ENCODE measurements at places on chromosomes 2 and 18. TPM values are rescaled to one million over a fixed set of nuclear protein-coding genes. Genes with fewer than 3 reads are reported as not detected.
A peak's percentile ranks its signal among the peaks of the same experiment; 100 is the strongest.

DNA sequence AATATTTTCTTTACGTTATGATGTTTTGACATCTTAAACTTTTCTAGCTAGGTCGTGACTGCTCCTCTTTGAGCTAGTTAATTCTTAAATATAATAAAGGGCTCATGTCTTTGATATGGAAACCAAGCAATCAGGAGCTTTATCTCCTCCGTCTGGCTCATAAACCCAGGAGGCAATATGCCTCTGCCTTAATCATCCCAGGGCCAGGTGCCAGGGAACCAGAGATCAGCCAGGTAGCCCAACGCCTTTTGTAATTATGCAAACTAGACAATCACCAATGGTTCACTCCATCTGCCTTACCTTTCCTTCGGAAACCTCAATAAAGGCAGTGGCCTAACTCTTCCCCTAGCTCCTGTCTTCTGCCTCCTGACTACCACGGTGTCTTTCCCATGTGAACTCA is 213.7 kb downstream of the KCNJ3 start:
- H3K4me3 ChIP-seq: no peak overlapping the region
- H3K27me3 ChIP-seq: no peaks in the 10 kb centered on the region
- H3K27ac ChIP-seq: no peak overlapping the region

The DIS3L2 gene
- total RNA-seq: 33.4 TPM

DNA sequence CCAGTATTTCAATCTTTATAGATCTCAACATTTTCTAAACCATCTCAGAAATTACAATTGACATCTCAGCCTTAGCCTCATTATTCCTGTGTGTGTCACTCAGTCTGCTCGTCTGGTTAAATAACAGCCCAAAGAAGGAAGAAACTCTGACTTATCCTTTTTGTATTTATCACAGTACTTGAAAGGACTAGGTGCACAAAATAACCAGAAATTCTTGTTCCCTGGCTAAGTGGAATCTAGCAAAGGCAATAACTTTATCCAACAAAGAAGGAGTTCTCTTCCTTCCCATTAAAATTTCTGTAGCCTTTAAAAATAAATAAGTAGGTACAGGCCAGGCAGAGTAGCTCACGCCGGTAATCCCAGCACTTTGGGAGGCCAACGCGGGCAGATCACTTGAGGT is 139.9 kb upstream of the PID1 start:
- no peak for DNase-seq
- peak overlapping the region; percentile 30 for H3K27ac ChIP-seq
- no peaks in the 10 kb centered on the region for H3K36me3 ChIP-seq
- no peak overlapping the region for H3K4me3 ChIP-seq
- H3K27me3 ChIP-seq: no peaks in the 10 kb centered on the region

GRCh38 chr2:232296776-232297525 is 81.6 kb upstream of the ALPP start:
- no peak overlapping the region for H3K4me3 ChIP-seq
- H3K27ac ChIP-seq: no peak overlapping the region
- H3K36me3 ChIP-seq: no peaks in the 10 kb centered on the region
- no peaks in the 10 kb centered on the region for H3K4me1 ChIP-seq
- no peak for DNase-seq

DNA sequence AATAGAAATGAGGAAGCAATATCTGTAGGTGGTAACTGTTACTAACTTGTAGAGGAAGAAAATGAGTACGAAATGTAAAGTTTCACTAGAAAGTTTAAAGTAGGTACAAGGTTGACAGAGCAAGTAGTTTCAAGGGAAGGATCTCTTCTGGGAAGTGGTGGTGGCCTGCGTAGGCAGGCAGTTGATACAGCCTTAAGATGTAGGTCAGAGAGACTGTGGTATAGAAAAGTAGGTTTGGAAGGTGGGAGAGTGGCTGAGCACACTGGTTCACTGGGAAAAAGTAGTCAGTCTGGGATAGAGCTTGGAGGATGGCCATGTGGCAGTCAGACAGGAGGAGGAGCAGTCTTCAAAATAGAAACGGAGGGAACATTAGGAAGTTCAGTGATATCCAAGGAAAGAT is 23.5 kb downstream of the KDM3A start:
- no peak overlapping the region for H3K4me3 ChIP-seq
- H3K4me1 ChIP-seq: no peaks in the 10 kb centered on the region
- H3K27me3 ChIP-seq: no peaks in the 10 kb centered on the region

The AGAP1 gene
- 19.7 TPM for total RNA-seq

DNA sequence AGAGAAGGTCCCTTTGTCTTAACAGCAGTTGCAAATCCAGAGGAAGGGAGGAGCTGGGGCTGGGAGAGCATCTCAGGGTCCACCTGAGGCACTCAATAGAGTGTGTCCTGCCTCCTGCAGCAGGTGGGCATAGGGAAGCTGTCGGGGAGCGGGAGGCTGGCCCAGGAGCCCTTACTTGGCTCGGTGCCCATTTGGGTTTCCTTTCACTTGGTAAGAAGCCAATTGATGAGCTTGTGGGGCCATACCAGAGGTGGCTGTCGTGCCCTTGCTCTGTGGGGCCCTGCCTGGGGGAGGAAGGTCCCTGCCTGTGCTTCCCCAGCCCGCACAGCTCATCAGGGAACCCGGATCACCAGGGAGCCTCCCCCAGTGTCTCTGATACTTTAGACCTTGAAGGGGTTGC is 229.7 kb downstream of the DYSF start:
- no peak overlapping the region for H3K27ac ChIP-seq
- H3K4me1 ChIP-seq: no peaks in the 10 kb centered on the region
- H3K36me3 ChIP-seq: no peaks in the 10 kb centered on the region
- no peaks in the 10 kb centered on the region for H3K27me3 ChIP-seq
- no peak overlapping the region for H3K4me3 ChIP-seq

GRCh38 chr2:222283634-222284033 is 15.2 kb downstream of the PAX3 start:
- DNase-seq: no peak
- H3K27me3 ChIP-seq: peaks cover 53% of the 10 kb centered on the region
- H3K4me3 ChIP-seq: no peak overlapping the region
- H3K36me3 ChIP-seq: no peaks in the 10 kb centered on the region

DNA sequence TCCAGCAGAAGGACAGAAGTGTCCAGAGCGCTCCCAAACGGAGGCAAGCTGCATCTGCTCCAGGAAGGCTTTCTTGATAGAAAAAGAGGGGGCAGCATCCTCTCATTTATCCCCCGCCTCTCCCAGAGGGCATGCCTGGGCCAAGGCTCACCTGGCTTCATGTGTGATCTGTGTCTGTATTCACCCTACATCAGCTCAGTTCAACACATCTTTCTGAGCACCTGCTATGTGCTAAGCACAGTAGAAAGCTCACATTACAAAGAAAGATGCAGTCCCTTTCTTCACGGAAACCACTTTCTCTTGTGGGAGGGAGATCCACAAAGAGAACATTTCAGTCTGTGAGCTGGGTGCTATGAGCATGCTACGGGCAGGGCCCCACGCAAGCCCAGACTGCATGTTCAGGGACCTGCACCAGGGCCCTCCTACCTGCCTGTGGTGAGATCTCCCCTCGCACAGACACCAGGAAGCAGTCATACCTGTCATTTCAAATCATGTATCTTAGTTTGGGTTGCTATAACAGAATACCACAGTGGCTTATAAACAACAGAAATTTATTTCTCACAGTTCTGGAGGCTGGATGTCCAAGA is 90.7 kb downstream of the PDCL3 start:
- H3K4me1 ChIP-seq: no peaks in the 10 kb centered on the region
- H3K27ac ChIP-seq: no peak overlapping the region
- H3K4me3 ChIP-seq: no peak overlapping the region
- no peaks in the 10 kb centered on the region for H3K27me3 ChIP-seq
- no peak for DNase-seq

- no peaks in the 10 kb centered on the region for H3K36me3 ChIP-seq
- DNase-seq: no peak
- no peak overlapping the region for H3K27ac ChIP-seq
These were observed 154.0 kb downstream of the PMAIP1 start for GRCh38 chr18:60053747-60054304.

GRCh38 chr2:132691556-132691955 is 21.6 kb upstream of the LYPD1 start:
- no peak for DNase-seq
- H3K27me3 ChIP-seq: no peaks in the 10 kb centered on the region
- H3K4me3 ChIP-seq: no peak overlapping the region
- no peaks in the 10 kb centered on the region for H3K4me1 ChIP-seq
- no peaks in the 10 kb centered on the region for H3K36me3 ChIP-seq

DNA sequence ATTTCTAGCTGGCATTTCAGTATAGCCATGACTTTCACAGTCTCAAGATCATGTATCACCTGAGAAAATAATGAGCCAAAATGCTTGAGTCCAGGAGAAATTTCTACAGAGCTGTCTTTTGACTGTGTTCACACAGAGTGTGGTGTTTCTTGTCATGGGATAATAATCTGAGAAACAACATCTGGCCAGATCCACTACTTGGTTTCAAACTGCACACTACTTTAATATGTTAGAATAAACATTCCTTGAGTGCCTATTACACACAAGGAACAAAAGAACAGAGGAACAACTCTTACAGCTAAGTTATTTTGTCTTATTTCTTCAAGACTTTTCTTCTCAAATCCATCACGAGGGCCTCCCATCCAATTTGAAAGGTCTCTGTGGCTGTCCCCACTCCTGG is 108.3 kb downstream of the SS18 start:
- no peaks in the 10 kb centered on the region for H3K4me1 ChIP-seq
- H3K36me3 ChIP-seq: no peaks in the 10 kb centered on the region
- H3K27me3 ChIP-seq: no peaks in the 10 kb centered on the region
- no peak overlapping the region for H3K4me3 ChIP-seq

DNA sequence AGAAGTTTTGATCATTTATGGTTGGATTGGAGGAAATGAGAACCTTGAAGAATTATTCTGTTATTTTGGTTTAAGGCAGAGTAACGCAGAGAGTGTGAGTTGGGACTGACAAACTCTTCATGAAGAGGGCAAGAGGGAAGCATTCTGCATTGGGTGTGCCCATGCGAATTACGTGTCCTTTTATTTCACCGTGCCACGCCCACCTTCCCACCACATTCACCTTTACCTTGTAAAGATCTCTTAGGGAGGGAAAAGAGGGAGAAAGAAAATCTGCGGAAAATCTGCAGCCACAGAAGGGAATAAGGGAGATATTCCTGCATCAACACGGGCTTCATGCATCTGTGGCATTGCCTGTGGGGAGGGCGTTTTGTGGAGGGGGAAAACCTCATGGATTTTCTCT is 31.8 kb downstream of the SLC9A4 start:
- no peaks in the 10 kb centered on the region for H3K36me3 ChIP-seq
- no peaks in the 10 kb centered on the region for H3K27me3 ChIP-seq
- H3K4me1 ChIP-seq: no peaks in the 10 kb centered on the region
- no peak for DNase-seq
- H3K27ac ChIP-seq: no peak overlapping the region
- no peak overlapping the region for H3K4me3 ChIP-seq

The CXCR1 gene
- not detected for total RNA-seq

DNA sequence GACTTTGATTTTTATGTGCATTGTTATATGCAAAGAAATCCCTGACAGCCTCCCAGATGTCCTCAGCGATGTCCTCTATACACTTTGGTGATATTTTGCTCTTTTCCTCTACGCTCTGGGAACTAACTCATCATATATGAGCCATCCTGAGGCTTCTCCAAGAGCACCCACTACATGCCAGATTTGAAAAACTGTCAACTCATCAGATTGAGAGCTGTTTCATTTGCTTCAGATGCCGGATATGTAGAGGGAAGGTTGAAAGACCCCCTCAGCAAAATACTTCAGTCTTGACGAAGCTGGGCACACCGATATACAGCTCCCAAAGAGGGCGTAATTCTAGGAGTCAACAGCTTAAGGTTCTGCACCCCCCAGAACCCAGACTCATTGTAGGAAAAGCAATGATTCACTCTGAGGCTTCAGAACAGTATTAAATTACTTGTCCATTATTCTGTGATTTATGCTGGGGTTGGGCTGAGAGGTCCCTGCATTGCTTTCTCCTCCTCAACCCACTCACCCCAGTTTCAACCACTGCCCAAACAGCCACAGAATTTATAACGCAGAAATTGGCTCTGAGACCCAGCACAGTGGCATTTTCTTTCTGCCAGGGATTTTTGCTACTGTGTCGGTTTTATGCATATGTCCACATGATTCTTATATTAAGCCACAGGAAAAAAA is 341.8 kb downstream of the ALK start:
- H3K27ac ChIP-seq: no peak overlapping the region
- no peaks in the 10 kb centered on the region for H3K4me1 ChIP-seq
- DNase-seq: no peak
- H3K27me3 ChIP-seq: no peaks in the 10 kb centered on the region
- no peak overlapping the region for H3K4me3 ChIP-seq

- H3K27me3 ChIP-seq: no peaks in the 10 kb centered on the region
- no peak for DNase-seq
These were observed 613.5 kb upstream of the SETBP1 start for GRCh38 chr18:44067186-44067585.

DNA sequence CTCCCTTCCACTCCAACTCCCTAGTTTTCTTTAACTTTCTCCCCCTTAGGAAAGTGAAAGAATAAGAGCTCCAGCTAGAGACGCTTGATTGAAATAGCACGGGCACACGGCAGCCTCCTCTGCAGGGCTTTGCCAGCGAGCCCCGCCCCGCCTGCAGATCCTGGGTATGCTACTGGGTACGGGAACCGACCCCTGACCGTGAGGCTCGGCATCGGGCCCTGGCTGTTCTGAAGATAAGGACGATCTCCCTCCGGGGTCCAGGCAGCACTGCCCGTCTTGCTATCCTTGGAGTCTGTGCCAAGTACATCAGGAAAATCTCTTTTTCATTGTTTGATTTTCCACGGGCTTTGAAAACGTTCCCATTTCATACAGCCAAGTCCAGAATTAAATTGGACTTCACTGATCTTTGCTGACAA is 284.5 kb downstream of the MTX2 start:
- peak overlapping the region; percentile 37 for H3K4me3 ChIP-seq
- no peaks in the 10 kb centered on the region for H3K36me3 ChIP-seq
- no peaks in the 10 kb centered on the region for H3K4me1 ChIP-seq
- peak overlapping the region; percentile 61 for H3K27ac ChIP-seq
- peak; percentile 22 for DNase-seq
- no peaks in the 10 kb centered on the region for H3K27me3 ChIP-seq

DNA sequence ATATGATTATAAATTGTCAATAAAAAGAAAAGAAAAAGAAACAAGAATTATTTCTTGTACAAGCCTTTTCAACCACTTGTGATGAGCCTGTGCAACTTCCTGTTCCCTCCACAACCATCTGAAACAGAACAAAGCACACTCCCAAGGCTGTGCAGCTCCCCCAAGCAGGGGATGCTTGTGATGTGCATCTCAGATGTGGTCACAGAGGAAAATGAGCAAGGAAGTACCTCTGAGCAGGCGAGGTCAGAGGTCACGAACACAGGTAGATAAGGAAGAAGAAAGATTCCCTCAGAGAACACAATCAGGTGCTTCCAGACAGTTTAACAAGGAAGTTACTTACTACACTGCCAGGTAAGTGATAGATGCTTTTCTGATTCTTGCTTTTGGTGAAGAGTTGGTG is 274.8 kb upstream of the SLC39A10 start:
- H3K4me1 ChIP-seq: no peaks in the 10 kb centered on the region
- H3K27ac ChIP-seq: no peak overlapping the region
- DNase-seq: no peak
- no peaks in the 10 kb centered on the region for H3K36me3 ChIP-seq

DNA sequence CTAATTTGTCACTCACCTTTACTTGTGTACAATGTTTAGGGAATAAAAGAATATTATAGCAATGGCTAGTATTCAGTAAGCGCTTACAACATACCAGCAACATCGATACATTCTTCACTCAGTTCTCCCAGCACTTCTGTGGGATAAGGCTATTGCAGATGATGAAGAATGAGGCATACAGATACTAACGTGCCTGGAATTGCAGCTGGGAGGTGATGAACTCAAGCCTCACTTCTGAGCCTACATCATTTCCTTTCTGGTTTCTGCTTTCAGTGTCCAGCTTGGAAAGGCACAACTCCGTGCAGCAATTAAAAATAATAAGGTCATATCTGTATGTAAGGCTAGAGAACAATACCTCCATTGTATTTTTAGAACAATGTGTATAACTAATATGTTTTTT is 95.4 kb upstream of the AQP4 start:
- no peaks in the 10 kb centered on the region for H3K4me1 ChIP-seq
- no peaks in the 10 kb centered on the region for H3K36me3 ChIP-seq
- no peak for DNase-seq
- H3K4me3 ChIP-seq: no peak overlapping the region
- no peak overlapping the region for H3K27ac ChIP-seq
